ENCODE measurements at places on chromosomes 3 and 15.

DNA sequence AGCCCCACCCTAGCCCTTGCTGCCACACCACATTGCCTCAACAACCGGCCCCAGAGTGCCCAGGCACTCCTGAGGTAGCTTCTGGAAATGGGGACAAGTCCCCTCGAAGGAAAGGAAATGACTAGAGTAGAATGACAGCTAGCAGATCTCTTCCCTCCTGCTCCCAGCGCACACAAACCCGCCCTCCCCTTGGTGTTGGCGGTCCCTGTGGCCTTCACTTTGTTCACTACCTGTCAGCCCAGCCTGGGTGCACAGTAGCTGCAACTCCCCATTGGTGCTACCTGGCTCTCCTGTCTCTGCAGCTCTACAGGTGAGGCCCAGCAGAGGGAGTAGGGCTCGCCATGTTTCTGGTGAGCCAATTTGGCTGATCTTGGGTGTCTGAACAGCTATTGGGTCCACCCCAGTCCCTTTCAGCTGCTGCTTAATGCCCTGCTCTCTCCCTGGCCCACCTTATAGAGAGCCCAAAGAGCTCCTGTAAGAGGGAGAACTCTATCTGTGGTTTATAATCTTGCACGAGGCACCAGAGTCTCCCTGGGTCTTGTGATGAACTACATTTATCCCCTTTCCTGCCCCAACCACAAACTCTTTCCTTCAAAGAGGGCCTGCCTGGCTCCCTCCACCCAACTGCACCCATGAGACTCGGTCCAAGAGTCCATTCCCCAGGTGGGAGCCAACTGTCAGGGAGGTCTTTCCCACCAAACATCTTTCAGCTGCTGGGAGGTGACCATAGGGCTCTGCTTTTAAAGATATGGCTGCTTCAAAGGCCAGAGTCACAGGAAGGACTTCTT lies 39.1 kb downstream of the MESD start:
- DNase-seq: no peak

DNA sequence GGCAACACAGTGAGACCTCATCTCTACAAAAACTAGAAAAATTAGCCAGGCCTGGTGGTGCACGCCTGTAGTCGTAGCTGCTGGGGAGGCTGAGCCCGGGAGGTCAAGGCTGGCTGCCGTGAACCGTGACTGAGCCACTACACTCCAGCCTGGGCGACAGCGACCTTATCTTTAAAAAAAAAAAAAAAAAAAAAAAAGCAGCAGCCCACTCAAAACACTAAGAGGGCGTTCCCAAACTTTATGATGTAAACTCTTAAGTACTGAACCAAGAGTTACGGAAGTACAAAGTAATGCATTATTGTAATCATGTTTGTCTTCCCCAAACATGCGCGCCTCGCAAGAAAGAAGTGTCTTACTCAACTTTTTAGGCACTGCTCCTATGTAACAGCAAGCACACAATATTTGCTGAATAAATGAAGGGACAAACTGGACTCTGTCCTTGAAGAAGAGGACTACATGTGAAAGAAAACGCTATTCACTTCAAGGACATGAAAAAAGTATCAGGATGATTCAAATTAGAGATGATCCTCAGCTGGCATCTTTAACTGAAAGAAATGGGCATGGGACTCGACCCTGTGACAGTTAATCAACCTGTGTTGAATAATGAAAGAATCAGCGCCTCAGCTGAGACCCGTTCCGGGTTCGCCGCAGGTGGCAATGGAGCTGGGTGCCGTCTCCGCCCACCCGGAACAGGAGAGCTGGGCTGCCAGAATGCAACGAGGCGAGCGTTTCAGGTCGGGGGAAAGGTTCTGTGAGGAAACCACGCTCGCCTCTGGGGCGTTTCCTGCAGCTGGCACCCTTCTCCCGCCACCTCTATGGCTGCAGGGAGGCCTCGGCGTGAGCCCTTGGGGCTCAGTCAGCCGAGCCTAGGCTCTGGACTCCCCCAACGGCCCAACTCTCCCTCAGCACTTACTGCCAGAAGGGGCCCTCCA lies 718 bp downstream of the SPG11 start:
- peak; percentile 85 for DNase-seq

- no peak for DNase-seq
These were observed 28.9 kb upstream of the OSTN start for GRCh38 chr3:191170097-191170496.

GRCh38 chr3:186845756-186846155 lies 3.2 kb downstream of the ADIPOQ start:
- DNase-seq: no peak

GRCh38 chr3:22977650-22978289 lies 225.4 kb upstream of the UBE2E2 start:
- no peak for DNase-seq

GRCh38 chr3:68206524-68207117 lies 552.2 kb upstream of the SUCLG2 start:
- no peak for DNase-seq

DNA sequence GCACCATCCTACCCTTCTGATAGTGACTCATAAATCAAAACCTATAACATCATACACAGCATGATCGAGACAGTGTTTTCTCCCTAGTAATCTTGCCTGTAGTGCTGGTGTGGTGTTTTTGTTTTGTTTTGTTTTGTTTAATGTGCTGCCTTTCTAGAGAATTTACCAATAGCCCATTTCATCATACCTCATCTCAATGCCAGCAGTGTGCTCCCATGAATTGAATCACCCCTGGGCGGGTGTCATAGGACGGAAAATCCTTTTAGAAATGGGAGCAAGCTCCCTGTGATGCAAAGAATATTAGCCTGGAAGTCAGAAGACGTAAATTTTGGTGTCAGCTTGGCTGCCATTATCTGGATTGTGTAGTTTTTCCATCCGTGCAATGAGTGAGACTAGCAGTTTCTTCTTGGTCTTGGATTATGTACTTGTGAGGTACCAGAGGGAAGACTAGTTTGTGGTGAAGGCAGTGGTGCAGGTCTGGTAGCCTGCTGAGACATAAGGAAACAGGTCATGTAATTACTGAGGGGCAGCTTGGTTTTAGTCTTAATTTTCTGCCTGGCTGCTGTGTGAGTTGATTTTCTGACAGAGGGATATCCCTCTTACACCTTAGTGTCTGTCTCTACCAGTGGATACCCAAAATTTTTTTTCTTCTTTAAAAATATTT lies 29.9 kb downstream of the IGSF10 start:
- DNase-seq: no peak

GRCh38 chr15:59005579-59005978 lies 18.1 kb downstream of the RNF111 start:
- DNase-seq: no peak

- DNase-seq: no peak
These were observed 597.2 kb upstream of the NECTIN3 start for GRCh38 chr3:110474397-110474796.

GRCh38 chr3:45011756-45012508 lies 14.2 kb upstream of the CLEC3B start:
- peak; percentile 18 for DNase-seq

DNA sequence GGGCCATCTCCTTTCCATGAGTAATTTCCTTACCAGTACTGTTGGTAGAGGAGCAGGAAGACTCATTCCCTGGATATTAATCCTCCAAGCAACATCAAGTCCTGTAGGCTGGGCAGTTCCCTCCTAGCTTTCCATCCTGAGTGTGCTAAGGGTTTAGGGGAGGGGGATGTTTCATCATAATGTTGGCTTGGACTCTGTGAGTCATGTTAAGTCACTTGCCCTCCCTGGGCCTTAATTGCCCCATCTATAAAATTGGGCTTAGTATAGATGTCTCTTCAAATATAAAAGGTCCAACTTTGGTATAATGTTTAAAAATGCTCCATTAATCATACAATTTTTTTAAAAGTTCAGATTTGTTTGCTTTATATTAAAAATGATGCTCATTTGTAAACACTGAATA lies 52.7 kb downstream of the TLE3 start:
- DNase-seq: no peak

DNA sequence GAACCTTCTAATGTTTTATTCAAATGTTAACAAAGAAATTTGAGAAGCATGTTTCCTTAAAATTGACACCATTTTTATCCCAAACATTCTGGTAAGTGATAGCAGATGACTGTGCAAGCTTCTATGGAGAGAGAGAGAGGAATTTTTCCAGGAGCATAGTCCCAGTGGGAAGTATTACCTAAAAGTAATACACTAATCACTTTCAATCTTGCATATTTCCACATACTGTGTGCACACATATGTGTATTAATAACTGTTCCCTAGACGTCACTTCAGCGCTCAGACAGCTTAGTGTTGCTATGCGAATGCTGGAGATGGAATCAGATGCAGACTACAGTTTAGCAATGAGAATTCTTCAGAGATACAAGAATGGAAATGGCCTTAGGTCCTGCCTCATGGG lies 424.3 kb upstream of the TPRG1 start:
- DNase-seq: no peak

DNA sequence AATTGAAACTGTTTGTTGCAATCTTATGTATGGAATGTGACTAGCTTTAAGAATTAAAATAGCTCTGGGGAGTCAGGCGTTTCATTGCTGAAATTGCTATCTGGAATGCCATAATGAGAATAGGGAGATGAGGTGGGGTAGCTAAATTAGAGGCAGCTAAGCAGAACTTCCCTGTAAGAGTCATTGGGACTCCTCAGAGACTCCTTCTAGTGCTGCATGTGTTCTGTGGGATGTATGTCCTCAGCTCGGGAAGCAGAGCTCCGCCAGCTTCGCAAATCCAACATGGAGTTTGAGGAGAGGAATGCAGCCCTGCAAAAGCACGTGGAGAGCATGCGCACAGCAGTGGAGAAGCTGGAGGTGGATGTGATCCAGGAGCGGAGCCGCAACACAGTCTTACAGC lies 57.4 kb downstream of the HMG20A start:
- DNase-seq: no peak

DNA sequence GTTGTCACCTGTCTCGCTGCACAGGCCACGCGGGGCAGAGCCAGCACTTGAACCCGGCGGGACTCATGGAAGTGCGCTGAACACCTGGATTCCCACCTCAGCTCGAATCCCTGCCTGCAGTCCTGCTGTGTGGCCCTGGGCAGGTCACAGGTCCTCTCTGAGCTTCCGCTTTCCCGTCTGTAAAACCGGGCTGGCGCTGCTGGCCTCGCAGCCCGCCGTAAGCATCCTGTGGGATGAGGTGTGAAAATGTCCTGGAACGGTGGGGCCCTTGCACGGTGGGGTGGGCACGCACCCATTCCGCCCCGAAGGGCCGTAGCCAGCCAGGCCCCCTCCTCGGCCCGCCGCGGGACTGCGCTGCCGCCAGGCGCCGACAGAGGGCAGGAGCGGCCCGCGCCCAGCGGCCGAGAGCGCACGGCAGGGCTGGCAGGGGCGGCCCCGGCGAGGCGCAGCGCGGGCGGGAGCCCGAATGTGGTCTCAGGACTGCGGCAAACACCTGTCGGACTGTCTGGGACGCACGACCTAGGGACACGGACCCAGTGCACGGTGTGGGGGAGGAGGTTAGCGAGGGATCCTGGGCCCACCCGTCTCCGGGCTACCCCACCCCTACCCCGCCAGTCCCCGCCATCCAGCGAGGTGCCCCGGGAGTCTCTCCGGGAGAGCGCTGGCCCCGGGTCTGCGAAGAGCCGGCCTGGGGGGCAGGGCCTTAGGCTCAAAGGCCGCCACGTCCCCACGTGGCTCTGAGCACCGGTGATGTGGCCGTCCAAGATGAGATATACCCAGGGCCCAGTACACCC lies 40.4 kb downstream of the DNAJB8 start:
- peak; percentile 44 for DNase-seq

DNA sequence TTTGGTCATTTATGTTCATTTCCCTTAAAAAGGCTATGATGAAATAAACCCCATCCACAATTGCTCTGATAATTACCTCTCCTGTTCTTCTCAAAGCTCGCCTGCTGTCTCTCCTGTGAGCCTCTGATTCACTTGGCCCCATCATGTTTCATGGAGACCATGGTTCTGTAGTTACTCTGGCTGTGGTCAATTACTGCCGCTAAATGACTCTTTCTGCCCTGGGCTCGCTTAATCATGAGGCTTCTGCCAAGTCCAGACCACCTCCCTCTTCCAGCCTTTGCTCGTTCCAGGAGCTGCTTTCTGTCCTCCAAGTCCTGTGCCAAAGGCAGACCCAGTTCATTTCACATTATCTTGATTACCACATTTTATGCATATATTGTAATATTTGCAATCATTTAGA lies 91.9 kb downstream of the THSD4 start:
- no peak for DNase-seq

GRCh38 chr3:153273767-153274435 lies 111.9 kb downstream of the RAP2B start:
- DNase-seq: no peak

- DNase-seq: no peak
These were observed 616.4 kb upstream of the CBLB start for GRCh38 chr3:106485217-106485616.

- no peak for DNase-seq
These were observed 653.6 kb downstream of the NSUN3 start for GRCh38 chr3:94716326-94717018.

DNA sequence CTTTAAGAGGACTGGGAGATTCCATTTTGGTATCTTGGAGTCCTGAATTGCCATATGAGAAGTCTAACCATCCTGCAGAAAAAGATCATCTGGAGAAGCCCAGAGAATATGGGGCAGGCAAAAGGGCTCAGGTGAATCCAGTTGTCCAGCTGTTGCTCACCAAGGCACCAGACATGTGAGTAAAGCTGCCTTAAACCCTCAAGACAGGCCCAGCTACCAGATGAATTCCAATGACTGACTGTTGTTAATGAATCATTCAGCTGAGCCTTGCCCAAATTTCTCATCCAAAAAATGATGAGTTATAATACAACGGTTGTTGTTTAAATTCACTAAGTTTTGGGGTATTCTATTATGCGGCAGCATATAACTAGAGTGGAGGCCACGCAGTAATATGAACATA lies 22.0 kb upstream of the NANOGP8 start:
- no peak for DNase-seq

DNA sequence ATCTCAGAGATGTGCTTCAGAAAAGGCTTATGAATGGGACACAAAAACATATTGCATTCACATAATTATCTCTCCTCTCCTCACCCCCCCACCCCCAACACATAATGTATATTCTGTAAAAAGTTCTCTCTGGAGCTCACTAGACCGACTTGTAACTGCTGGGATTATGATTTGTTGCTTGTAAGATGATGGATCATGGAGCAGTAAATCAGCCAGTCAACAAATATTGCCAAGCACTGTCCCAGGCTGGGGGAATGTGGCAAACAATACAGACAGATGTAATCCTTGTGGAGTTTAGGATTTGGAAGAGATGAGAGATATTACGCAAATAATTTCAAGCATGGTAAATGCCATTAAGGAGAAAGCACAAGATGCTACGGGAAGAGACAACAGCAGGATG lies 114.8 kb downstream of the PEX5L start:
- no peak for DNase-seq

GRCh38 chr3:186414735-186415419 lies 52.8 kb upstream of the DGKG start:
- DNase-seq: no peak

- DNase-seq: no peak
These were observed 95.0 kb upstream of the GALNT15 start for GRCh38 chr3:16079519-16079918.

GRCh38 chr3:185152410-185153170 lies at the start of gene C3orf70:
Gene C3orf70 (minus strand): TSS chr3:185153060. CDS start chr3:185152823, 237 bp downstream.
- DNase-seq: no peak

DNA sequence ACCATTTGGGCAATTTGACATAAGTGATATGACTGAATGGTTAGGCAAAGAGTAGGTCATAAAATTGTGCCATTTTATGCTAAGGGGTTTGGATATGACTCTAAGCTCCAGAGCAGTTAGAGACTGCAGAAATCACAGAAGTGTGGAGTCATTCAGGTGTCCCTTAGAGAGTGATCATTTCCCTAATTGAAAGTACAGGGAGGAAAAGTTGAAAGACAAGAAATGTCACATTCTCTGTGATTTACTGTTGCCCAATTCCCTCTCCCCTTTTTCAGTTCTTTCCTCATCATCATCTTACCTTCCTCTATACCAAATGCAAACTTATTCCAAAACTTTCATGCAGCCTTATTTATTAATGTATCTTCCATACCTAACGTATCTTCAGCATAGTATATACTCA lies 2.7 kb upstream of the GOLGB1 start:
- no peak for DNase-seq
